ENCODE measurements at places on chromosomes 3 and 15. TPM values are rescaled to one million over a fixed set of nuclear protein-coding genes. Genes with fewer than 3 reads are reported as not detected.

Gene SPESP1
- total RNA-seq: 1.0 TPM

Gene CACNA1D
- 0.78 TPM for total RNA-seq

Gene DNAH1
- 7.0 TPM for total RNA-seq

Gene RETNLB
- not detected for total RNA-seq

Gene MYLK
- 0.09 TPM for total RNA-seq

- no peak for DNase-seq
These were observed 32.8 kb upstream of the FAM107A start for GRCh38 chr3:58609990-58610389.

GRCh38 chr15:44782516-44782915 is 46.2 kb downstream of the TRIM69 start:
- no peak for DNase-seq

GRCh38 chr3:185250247-185250646 is 3.6 kb downstream of the EHHADH start:
- no peak for DNase-seq

DNA sequence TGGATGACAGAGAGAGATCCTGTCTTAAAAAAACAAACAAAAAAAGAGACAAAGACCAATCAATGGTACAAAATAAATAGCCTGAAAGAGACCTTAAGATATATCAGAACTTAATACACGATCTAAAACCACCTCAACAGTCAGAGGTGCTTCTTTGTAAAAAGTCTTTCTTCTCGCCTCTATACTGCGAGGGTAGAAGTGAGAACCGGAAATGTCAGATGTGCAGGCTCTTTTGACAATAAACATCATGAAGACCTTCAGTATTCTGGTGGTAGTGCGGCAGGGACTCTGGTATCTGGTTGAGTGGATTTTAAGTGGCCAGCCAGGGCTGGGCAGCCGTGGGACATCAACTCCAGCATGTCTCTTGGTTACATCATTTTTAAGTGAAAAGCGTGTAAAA is 30.0 kb downstream of the RUBCN start:
- no peak for DNase-seq

DNA sequence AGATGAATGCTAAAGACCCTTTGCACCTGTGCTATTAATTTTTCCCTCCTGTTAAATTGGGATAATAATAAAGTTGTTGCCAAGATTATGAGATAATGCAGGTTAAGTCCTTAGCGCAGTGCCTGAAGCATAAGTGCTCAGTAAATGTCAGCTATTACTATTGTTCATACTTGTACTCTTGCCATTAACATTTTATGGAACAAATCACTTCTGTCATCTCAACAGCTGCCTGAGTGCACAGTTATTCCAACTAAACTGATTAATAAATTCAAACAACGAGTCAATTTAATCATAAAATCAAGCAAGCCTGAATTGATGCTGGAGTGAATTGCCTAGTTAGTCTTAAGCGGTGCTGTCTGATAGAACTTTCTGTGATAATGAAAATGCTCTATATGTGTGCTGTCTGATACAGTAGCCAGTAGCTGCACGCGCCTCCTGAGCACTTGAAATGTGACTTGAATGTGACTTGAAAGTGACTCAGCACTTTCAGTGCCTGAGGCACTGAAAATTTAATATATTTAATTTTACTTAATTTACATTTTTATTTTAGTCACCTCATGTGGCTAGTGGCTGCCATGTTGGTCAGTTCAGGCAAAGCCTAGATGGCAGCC is 198.7 kb upstream of the PFN2 start:
- no peak for DNase-seq

DNA sequence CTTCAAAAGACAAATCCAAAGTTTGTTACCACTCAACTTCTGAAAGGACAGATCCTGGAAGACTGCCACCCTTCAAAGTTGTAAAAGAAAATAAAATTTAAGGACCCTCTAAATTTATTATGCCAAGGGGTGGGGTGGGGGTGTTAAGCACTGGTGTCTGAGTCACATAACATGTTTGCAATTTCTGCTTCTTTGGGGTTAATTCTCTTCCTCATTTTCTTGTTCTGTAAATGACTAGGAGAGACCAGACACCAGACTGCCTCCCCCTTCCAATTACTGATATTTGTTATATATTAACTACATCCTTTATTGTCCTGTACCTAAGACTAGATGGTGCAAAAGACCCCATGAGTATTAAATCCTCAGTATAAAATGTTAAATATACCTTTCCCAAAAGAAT is 242.8 kb downstream of the ZNF385D start:
- no peak for DNase-seq

GRCh38 chr3:191105418-191105817 is 93.6 kb upstream of the OSTN start:
- DNase-seq: no peak

- DNase-seq: no peak
These were observed 30.7 kb upstream of the CSTA start for GRCh38 chr3:122294359-122294758.

DNA sequence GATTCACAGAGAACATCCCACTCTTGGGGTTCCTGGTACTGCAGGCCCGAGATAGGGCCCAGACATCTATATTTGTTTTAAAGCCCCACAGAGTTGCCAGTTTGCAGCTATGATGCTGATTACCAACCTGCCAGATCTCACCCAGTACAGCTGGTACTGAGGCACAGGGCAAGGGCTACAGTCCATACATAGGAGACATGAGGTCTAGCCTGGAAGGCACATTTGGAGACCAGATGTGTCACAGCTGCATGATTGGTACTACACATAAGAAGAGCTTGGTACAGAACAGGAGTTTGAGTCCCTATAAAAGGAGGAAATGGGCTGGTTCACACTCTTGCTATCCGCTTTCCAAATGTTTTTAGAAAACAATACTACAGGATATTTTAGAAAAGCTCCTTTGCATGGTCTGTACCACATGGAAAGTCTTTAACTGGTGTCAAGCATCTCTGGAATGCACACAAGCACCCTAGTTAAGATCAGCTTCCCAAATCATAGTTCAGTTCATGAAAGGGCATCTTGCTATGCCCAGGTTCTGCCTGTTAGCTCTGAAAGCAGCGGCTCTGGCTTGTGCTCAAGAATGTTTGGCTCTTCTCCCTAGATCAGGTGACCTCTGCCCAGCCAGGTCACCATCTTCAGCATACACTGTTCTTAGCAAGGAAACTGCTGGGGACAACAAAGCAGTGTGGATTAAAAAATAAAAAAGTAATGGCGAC is 20.6 kb downstream of the MTMR14 start:
- DNase-seq: no peak

DNA sequence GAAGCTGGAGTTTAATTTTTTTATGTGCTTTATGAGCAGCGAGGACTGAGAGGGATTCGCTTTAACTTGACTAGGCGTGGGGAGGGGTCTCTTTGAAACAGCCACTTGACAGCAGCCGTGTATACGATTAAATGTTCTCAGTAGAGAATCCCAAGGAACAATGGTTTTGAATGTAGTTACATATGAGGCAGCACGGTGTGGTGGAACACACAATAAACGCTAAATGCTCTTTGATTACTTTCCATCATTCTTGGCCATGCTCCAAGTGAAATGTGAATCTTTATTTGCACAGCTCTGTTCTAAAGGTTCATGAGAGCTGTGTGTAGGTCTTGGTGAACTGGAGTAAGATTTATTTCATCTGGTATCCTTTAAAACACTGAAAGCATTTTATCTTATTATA is 251.4 kb upstream of the TGFBR2 start:
- DNase-seq: no peak

DNA sequence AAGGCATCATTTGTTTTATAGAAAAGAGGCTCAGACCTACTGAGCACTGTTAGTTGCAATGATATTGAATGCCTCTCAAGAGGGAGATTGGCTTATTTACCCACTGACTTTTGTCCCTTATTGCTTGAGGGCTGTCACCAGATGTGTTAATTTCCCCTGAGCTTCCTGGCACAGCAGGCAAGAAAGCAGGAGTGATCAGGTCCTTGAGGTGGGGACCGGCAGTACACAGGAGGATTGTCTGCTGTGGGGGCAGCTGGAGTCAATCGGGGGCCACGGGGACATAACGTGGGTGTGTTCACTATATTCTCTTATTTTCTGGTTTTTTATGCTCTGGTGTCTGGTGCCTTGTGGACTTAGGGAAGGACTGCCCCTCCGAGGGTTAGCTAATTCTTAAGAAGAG is 44.6 kb downstream of the GASK1A start:
- DNase-seq: no peak

DNA sequence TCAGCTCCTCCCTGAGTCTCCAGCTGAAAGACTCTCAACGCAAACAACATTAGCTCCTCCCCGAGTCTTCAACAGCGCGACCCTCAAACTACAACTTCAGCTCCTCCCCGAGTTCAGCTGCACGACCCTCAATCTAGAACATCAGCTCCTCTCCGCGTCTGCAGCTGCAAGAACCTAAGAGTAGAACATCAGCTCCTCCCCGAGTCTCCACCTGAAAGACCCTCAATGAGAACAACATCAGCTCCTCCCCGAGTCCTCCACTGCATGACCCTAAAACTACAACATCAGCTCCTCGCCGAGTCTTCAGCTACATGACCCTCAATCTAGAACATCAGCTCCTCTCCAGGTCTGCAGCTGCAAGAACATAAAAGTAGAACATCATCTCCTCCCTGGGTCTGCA is 78.3 kb downstream of the TFRC start:
- no peak for DNase-seq

- no peak for DNase-seq
These were observed 2.6 kb downstream of the SPTBN5 start for GRCh38 chr15:41891226-41891625.

- DNase-seq: no peak
These were observed 34.0 kb upstream of the DUSP7 start for GRCh38 chr3:52090131-52090932.

- DNase-seq: no peak
These were observed 10.9 kb upstream of the PXK start for GRCh38 chr3:58321791-58322190.

- DNase-seq: no peak
These were observed 19.3 kb upstream of the ZPLD1 start for GRCh38 chr3:102415553-102415952.

DNA sequence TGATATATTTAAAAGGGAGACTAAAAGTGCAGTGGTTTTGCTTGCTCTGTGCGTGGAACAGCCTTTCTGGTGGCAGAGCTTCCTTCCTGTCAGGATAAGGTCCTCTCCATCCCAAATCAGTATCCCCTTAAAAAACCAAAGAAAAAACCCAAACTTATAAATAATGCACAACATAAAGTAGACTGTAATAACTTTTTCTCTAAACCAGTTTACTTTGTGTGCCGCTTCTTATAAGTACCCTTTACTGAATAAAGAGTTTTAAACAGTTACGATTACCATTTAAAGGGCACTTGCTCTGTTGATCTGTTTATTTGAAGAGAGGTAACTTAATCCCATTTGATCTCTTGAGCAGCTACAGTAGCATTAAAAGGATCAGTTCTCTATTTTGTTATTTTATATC is 2.5 kb downstream of the PIK3CA start:
- DNase-seq: no peak
